Smooth muscle cell of bladder (primary cell): ENCODE measurements at places on chromosomes 13 and 19. TPM values are rescaled to one million over a fixed set of nuclear protein-coding genes. Genes with fewer than 3 reads are reported as not detected.

Gene SLC5A5
- total RNA-seq = not detected in 2 replicates

Gene ADGRE3
- not detected in 2 replicates for total RNA-seq

Gene FXYD7
- total RNA-seq = not detected in 2 replicates

Gene MRPL54
- total RNA-seq = 45.1 and 73.7 TPM in 2 replicates

Gene NCAN
- not detected in 2 replicates for total RNA-seq

Gene RASAL3
- total RNA-seq = 0.09 TPM in 1 of 2 replicates, not detected in the other

Gene OR4F17
- under 0.01 TPM in 1 of 2 replicates, not detected in the other for total RNA-seq

Gene PTGER1
- 4.8 and 25.6 TPM in 2 replicates for total RNA-seq

Gene SCN1B
- 6.0 and 8.1 TPM in 2 replicates for total RNA-seq

Gene DIRAS1
- total RNA-seq = 1.3 and 2.7 TPM in 2 replicates

Gene CEACAM16
- not detected in 2 replicates for total RNA-seq

Gene TEKTIP1
- total RNA-seq = not detected in 2 replicates

Gene TMEM145
- not detected in 2 replicates for total RNA-seq

Gene ZNF534
- total RNA-seq = not detected in 2 replicates

Gene FXYD5
- 24.1 and 24.6 TPM in 2 replicates for total RNA-seq
